ENCODE measurements at places on chromosomes 7 and 10.

GRCh38 chr7:56188823-56189346 is 72.7 kb upstream of the NUPR2 start:
- DNase-seq = no peak

DNA sequence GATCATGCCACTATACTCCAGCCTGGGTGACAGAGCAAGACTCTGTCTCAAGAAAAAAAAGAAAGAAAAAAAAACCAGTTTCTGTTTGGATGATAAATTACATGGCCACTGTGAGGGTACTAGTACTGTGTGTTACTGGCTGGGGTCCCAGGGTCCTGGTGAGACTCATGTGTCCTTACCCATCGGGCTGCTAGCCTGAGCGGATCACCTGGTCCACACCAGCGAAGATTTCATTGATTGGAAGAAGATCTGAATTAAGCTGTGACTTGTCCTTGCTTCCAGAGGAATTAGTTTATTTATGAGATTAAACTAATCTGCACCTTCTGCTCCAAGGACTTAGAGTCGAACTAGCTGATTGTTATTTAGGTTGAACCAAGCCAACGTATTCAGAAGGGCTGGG is 40.0 kb upstream of the BAMBI start:
- no peak for DNase-seq

GRCh38 chr10:112182784-112183328 is 709 bp downstream of the GPAM start:
- DNase-seq = no peak

GRCh38 chr7:28105234-28105633 is 75.4 kb downstream of the JAZF1 start:
- DNase-seq = no peak
